Fibroblast of skin of left biceps (primary cell): ENCODE measurements at places on chromosomes 4 and X.

- DNase-seq, result no peak
These were observed 140.0 kb downstream of the IDS start for GRCh38 chrX:149365061-149365460.

GRCh38 chr4:106809076-106809475 lies 227.0 kb downstream of the DKK2 start:
- peak; percentile 16 for DNase-seq

- DNase-seq, result no peak
These were observed 4.1 kb upstream of the NR0B1 start for GRCh38 chrX:30313322-30313721.

- DNase-seq, result no peak
These were observed 27.5 kb upstream of the BBS12 start for GRCh38 chr4:122705009-122705408.

GRCh38 chrX:48745222-48745621 lies 16.3 kb upstream of the GLOD5 start:
- no peak for DNase-seq

GRCh38 chr4:69589884-69590283 lies 49.6 kb downstream of the UGT2A2 start:
- DNase-seq, result no peak
